Caco-2 (cell line): ENCODE measurements at places on chromosomes 16 and 17. TPM values are rescaled to one million over a fixed set of nuclear protein-coding genes. Genes with fewer than 3 reads are reported as not detected.

Gene HOXB5
- not detected in 2 replicates for total RNA-seq

Gene FLOT2
- total RNA-seq, result 182 and 189 TPM in 2 replicates

Gene CES4A
- not detected in 2 replicates for total RNA-seq

Gene MPO
- 0.23 TPM in 1 of 2 replicates, not detected in the other for total RNA-seq

Gene CFAP97D1
- total RNA-seq, result 0.18 TPM in 1 of 2 replicates, not detected in the other

Gene KRT28
- not detected in 2 replicates for total RNA-seq

Gene ADAP2
- 1.8 and 3.1 TPM in 2 replicates for total RNA-seq

Gene ASPA
- 0.27 and 0.42 TPM in 2 replicates for total RNA-seq

Gene ALDH3A2
- total RNA-seq, result 71.9 and 84.0 TPM in 2 replicates

Gene CCT6B
- total RNA-seq, result 1.5 and 1.8 TPM in 2 replicates

Gene EIF1
- 759 and 783 TPM in 2 replicates for total RNA-seq

Gene SPATA2L
- 16.4 and 18.5 TPM in 2 replicates for total RNA-seq

GRCh38 chr16:75195811-75196790 lies 10.9 kb downstream of the CTRB2 start:
- no peaks in the 10 kb centered on the region for H3K36me3 ChIP-seq
- peak; percentile 26 for DNase-seq
- no peak overlapping the region for H3K4me3 ChIP-seq
- H3K4me1 ChIP-seq, result no peaks in the 10 kb centered on the region
- no peaks in the 10 kb centered on the region for H3K27me3 ChIP-seq
- H3K27ac ChIP-seq, result no peak overlapping the region

GRCh38 chr16:16183562-16183961 lies 39.7 kb downstream of the ABCC6 start:
- no peak overlapping the region for H3K27ac ChIP-seq
- H3K4me3 ChIP-seq, result no peak overlapping the region
- H3K27me3 ChIP-seq, result no peaks in the 10 kb centered on the region
- no peak for DNase-seq

GRCh38 chr17:40526668-40527067 lies 25.2 kb upstream of the TNS4 start:
- H3K27me3 ChIP-seq, result no peaks in the 10 kb centered on the region
- no peaks in the 10 kb centered on the region for H3K36me3 ChIP-seq
- H3K4me3 ChIP-seq, result no peak overlapping the region
- no peak overlapping the region for H3K27ac ChIP-seq

DNA sequence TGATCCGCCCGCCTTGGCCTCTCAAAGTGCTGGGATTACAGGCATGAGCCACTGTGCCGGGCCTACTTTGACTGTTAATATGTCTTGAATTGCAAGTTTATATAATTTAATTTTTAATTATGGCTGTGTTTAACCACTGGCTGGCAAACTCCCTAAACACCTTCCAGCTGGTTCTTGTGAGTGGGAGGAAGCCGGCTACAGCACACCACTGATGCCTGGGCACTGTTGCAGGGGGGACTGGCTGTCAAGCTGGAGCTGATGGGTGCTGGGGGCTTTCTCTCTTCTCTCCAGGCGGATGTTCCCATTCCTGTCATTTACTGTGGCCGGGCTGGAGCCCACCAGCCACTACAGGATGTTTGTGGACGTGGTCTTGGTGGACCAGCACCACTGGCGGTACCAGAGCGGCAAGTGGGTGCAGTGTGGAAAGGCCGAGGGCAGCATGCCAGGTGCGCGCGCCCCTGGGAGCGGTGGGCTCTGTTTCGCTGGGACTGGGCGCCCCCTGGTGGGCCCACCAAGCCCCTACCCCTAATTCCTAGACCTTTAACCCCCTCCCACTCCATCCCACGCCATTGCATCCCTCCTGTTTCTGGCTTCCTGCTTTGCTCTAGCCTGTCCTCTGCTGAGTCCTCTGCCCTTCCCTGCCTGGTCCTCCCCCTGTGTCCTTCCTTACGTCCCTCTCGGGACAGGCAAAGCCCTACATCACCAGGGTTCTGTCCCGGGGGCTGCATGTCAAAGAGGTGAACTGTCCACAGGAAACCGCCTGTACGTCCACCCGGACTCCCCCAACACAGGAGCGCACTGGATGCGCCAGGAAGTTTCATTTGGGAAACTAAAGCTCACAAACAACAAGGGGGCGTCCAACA lies 9.5 kb downstream of the TBX21 start:
- no peak overlapping the region for H3K4me3 ChIP-seq
- 0 out of 2 replicates have a peak, but pooled peaks cover 7% of the 10 kb centered on the region for H3K4me1 ChIP-seq
- DNase-seq, result peak; percentile 65
- H3K27me3 ChIP-seq, result no peaks in the 10 kb centered on the region; the same call in 1 of the 2 replicates

GRCh38 chr16:677316-678190 lies 2.1 kb downstream of the RHBDL1 start:
- H3K36me3 ChIP-seq, result peaks cover 3% of the 10 kb centered on the region
- H3K4me1 ChIP-seq, result peaks cover 21% of the 10 kb centered on the region
- H3K27ac ChIP-seq, result no peak overlapping the region
- no peak overlapping the region for H3K4me3 ChIP-seq
- no peak for DNase-seq
- H3K27me3 ChIP-seq, result no peaks in the 10 kb centered on the region

- H3K27ac ChIP-seq, result no peak overlapping the region
- no peaks in the 10 kb centered on the region for H3K27me3 ChIP-seq
- H3K36me3 ChIP-seq, result no peaks in the 10 kb centered on the region
- no peak overlapping the region for H3K4me3 ChIP-seq
Measured at GRCh38 chr17:20043021-20043420, 33.9 kb downstream of the SPECC1 start.

DNA sequence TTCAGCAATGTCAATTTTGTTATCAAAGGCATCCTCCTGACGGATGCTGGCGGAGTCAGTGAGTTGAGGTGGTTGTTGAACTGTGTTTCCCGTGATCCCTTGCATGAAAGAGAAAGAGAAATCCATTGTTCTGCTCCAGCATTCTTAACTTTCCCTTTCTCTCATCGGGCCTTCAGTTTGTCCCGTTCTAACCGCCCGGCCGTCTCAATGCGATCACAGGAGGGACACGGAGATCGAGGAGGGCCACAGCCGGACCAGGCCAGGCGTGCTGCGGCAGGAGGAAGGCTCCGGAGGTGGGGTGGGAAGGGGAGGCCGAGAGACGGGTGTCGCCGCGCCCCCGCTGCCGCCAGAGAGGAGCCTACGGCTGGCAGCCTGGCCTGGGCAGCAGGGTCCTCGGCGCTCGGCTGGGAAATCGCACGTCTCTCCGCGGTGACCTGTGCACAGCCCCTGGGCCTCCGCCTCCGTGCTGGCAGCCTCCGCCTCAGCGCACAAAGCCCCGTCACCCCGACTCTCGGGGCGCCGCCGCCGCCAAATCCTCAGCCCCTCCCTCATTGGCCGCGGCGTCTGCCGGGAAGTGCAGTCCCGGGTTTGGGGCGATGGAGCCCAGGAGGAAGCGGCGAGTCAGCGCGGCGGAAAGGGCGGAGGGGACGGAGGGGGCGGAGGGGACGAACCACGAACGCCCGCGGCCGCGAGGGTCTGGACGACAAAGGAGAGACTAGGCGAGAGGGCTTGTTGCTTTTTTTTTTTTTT lies 38.1 kb downstream of the SOST start:
- H3K27me3 ChIP-seq, result no peaks in the 10 kb centered on the region
- no peaks in the 10 kb centered on the region for H3K36me3 ChIP-seq
- H3K4me1 ChIP-seq, result 0 out of 2 replicates have a peak, but pooled peaks cover 4% of the 10 kb centered on the region
- H3K4me3 ChIP-seq, result peak overlapping the region; percentile 75
- H3K27ac ChIP-seq, result peak overlapping the region; percentile 69
- DNase-seq, result peak; percentile 74

DNA sequence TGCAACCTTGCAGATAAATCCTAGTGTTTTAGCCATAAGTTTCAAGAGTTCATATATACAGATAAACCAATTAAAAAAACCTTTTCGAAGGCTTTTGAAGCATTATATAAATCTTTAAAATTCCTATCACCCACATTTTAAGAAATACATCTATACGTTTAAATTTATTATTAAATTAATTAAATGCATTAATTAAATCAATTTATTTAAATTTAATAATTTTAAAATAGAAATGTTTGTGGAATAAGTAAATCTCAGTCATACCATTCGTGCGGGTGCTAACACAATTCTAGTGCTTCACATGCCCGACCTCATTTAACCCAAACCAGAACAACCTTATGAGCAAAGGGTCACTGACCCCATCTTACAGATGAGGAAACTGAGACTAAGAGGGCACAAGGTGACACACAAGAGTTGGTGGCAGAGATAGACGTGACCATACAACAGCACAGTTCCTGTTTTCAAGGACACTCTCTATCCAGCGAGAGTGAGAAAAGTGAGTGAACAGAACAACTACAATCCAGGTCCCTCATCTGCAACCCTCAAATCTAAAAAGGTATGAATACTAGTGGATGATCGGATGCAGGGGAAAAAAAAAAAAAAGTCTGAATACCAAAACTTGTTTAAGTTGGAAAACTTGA lies 1.4 kb downstream of the NSMCE1 start:
- H3K4me1 ChIP-seq, result peaks cover 18% of the 10 kb centered on the region
- no peak overlapping the region for H3K27ac ChIP-seq
- DNase-seq, result no peak
- H3K4me3 ChIP-seq, result no peak overlapping the region

- no peaks in the 10 kb centered on the region for H3K36me3 ChIP-seq
- DNase-seq, result no peak
- H3K27me3 ChIP-seq, result no peaks in the 10 kb centered on the region
Measured at GRCh38 chr17:21160401-21160800, 33.6 kb downstream of the DHRS7B start.
